Activated naive CD4-positive, alpha-beta T cell (primary cell): ENCODE measurements at places on chromosomes 5 and 9.

DNA sequence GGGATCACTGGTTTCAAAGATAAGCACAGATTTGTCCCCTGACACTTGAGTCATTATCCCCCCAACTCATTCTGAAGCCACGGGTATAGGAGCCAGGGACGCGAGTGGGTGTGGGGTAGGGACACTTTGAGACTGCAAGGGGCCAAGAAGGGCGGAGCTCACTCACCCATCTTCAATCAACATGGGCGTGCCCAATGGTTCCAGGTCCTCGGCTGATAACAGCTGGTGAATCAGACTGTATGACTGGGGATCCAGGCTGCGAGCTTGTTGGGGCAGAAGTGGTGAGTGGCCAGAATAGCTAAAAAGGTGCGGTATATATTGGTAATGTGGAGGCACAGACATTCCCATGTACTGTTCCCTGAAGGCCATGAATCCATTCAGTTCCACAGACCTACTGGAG is 30.7 kb upstream of the NR5A1 start:
- no peak for DNase-seq

- DNase-seq, result peak; percentile 17
Measured at GRCh38 chr5:172274951-172275753, 8.4 kb downstream of the UBTD2 start.

DNA sequence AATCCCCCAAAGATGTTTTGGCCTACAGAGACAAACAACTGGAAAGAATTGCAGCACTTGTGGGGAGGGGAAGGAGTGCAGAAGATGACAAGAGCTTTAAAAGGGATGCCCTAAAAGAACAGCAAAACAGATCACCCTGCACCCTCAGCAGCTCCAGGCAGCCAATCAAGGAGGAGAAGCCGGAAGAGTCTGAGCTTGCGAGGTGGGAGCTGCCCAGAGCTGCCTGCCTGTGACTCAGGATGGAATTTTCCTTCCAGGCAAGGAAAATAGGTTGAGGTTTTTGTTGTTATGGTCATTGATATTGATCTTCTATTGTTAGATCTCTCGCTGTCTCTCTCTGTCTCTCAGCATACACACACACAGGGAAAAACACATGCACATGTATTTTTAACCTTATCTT is 70.3 kb upstream of the MAP1B start:
- DNase-seq, result no peak

DNA sequence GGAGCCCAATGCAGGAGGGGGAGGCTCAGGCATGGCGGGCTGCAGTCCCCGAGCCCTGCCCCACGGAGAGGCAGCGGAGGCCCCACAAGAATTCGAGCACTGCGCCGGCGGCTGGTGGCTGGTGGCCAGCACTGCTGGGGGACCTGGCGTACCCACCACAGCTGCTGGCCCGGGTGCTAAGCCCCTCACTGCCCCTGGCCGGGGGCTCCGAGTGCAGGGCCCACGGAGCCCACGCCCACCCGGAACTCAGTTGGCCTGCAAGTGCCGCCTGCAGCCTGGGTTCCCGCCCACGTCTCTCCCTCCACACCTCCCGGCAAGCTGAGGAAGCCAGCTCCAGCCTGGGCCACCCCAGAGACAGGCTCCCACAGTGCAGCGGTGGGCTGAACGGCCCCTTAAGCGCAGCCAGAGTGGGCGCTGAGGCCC is 780.3 kb downstream of the DTWD2 start:
- DNase-seq, result no peak

DNA sequence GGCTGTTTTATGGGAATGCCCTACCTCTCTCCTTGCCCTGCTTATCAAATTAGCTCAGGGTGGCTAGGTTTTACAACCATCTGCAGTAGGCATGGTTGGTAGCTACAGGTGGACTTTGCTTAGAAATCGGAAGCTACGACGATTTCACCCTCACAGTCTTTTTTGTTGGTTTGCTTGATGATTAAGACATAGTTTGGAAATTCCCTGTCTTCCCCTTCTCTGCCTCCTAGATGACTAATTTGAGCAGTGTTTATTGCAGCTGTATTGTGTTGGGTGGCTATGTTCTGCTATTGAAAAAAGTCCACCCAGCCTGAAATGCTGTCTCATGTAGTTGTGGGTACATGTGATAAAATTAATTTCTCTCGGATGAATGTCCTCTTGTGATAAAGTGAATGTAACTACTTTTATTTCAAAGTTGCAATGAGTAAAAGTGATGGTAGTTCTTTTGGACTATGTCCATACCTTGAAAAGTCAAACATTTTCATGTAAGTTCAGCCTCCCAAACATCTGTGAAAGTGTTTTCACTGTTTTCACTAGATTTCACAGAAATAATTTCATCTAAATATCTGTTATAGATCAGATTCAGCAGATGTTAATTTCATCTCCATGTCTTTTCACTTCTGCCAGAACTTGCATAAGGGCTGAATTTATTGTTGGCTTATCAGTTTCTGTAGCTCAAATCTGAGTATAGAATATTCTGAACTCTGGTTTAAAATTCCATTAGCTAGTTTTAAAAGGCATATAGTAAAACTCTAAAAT is 37.3 kb upstream of the FYB1 start:
- no peak for DNase-seq

- no peak for DNase-seq
Measured at GRCh38 chr9:626596-626995, 214.9 kb upstream of the DMRT1 start.

GRCh38 chr9:22383718-22384117 is 62.9 kb upstream of the DMRTA1 start:
- no peak for DNase-seq
